Suppressor macrophage (primary cell): ENCODE measurements at places on chromosomes 5 and 9.

DNA sequence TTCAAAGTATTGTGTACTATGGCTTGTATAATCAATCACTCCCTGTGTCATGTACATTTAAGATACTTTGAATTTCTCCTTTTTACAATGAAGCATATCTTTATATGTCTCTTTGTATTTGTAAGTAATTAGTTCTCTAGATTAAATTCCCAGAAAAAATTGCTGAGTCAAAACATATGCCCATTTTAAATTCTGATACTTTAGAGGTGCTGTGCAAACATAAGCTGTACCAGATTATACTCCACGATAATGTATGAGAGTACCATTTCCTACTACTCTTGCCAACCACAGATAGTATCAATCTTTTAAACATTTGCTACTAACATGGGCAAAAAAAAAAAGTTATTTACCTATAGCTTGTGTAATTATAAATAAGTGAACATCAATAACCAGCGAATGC lies 18.3 kb downstream of the DCAF10 start:
- no peak for DNase-seq

- no peak for DNase-seq
Measured at GRCh38 chr5:40999966-41000365, 71.2 kb downstream of the MROH2B start.

DNA sequence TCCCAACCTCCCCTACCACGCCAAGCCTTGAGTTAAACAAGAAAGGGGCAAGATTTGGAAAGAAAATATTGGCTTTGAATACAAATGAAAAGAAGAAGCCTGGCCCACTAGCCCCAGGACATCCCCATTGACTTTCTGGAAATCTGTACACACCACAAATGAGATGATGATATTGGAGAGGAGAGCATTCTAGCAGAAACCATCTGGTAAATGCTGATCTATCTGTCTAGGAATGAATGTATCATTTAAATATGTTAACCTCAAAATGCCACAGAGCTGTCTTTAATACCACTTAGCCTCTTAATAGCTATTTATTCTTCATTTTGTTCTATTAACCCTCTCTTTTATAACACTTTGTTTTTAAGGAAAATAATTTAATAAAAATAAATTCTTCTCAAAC lies 270.2 kb upstream of the PDE4D start:
- DNase-seq: no peak

- DNase-seq: no peak
Measured at GRCh38 chr9:106982636-106983035, 119.7 kb downstream of the ZNF462 start.

DNA sequence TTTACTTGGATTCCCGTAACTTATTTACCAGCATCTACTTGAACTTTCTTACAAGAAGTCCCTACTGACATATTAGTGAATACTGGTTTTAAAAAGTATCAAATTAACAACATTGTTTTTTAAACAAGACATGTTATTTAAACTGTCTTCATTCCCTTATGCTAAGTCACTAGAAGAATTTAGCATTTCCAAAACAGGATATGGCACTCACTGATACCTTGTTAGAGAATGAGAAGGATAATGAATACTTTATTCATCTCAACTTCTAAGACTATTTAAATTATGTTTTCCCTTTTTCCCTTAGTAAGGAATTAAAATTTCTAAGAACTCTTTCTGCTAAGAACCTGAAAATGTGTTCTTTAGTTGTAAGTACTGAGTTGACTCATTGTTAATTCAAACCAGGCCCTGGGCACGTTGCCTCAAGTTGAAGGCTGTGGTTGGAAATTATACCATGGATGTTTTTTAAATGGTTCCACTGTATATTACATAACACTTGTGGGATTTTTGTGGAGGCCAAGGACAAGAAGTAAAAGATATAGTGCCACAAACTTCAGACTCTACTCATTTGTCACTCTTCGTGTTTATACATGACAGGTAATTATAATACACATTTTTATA lies 219.0 kb upstream of the EDIL3 start:
- DNase-seq: no peak

GRCh38 chr5:148632255-148633066 lies 21.9 kb downstream of the HTR4 start:
- DNase-seq: no peak

GRCh38 chr5:123147128-123147715 lies 58.2 kb downstream of the PRDM6 start:
- DNase-seq: no peak

DNA sequence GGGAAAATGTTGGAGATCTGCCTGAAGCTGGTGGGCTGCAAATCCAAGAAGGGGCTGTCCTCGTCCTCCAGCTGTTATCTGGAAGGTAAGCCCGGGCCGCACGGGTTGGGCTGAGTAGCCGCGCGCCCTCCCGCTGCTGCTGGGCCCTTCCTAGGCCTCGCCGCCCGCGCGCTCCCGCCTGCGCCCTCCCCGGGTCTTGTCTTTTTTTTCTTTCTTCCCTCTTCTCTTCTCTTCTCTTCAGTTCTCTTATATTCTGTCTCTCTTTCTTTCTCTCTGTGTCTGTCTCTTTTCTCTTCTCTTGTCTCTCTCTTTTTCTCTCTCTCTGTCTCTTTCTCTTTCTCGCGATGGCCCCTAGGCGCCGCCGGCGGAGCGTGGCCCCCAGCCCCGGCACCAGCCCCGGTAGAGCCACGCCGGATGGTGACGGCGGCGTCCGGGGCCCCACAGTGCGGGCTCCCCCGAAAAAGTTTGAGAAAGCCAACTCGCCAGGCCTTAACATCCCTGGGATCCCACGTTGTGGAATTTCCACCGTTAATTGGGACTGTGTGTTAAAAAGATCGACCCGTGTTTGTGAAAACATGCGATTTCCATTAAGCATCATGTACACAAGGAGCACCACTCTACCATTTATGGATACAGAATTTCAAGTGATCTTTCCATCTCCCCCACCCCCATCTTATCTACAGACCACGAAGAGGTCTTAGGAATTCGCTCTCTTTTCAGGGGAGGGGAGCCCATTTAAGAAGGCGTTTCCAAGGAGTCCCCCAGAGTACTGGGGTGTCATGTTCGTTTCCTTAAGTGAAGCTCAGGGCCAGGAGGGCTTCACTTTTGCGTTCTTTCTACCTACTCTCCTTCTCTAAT lies 616 bp downstream of the ABL1 start:
- peak; percentile 71 for DNase-seq

GRCh38 chr5:177982072-177982727 lies 13.8 kb downstream of the PROP1 start:
- DNase-seq: peak; percentile 10

- DNase-seq: no peak
Measured at GRCh38 chr9:17578911-17579793, at the start of gene SH3GL2. SH3GL2 (plus strand) TSS chr9:17579066.
